Stimulated activated CD4-positive, alpha-beta T cell treated with anti-CD3 and anti-CD28 coated beads, Interleukin-2, amount 100 ng/mL, for 4 hours (primary cell): ENCODE measurements at places on chromosomes 1 and 21.

DNA sequence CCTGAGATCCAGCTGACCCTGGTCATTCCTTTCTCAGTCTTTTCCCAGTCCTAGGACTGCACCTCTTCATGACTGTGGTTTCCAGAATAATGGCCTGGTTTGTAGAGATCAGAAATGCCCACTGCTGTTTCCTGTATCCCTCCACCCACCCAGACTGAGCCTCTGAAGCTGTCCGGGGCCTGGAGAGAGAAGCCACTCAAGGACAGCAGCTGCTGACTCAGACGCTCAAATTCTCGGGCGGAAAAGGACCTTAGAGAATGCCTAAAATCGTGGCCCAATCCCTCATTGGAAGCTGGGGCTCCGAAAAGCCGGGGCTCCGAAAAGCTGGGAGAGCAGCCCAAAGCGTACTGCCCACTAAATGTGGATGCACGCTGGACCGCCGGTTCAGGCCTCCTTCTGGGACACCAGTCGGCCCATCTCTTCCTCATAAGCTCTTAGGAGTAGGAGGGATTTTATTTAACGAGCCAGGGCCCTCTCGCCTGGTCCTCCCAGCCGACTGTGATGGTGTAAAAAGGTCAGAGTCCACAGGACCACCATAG lies 7.8 kb upstream of the GPR61 start:
- DNase-seq: no peak

DNA sequence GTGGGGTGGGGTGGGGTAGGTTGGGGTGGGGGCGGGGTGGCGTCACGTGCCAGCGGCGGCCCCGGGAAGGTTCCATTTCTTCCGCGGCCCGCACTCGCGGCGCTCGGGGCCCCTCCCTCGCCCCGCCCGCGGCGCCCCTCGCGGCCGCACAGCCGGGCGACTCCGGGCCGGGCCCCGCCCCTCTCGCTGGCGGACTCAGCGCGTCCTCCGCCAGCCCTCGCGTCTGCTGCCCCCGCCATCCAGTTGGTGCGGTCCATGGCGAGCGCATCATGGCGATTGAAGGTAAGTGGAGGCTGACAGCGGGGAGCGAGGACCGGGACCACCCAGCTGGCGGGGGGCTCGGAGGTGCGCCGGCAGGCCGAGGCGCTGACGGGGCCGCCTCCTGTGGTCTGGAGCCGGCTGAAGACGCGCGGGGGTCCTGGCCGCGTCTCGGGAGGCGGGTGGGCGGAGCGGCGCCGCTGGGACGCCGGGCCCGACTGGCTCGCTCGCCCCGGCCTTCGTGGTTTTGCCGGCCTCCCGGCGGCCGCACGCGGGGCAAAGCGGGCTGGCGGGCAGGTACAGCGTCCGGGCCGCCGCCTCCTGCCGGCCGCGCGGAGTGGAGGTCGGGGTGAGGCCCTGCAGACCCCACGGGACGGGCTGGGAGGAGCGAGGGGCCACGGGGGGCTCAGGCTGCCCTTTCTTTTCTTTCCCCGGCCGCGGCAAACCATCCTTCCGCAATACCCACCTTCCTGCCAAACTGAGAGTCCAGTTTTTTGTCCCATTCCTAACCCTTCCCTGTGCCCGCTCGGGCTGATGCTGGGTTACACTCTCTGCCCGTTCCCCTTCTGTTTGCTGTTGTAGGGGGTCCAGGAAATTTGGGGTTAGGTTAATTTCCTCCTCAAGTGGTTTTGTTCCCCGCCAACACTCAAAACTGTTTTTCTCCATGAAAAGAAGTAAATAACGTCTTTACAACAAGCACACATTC lies at the start of gene SYT14:
SYT14 (plus strand) TSS at position 222 of the 964 bp plus-strand sequence; CDS start at position 270, 48 bp downstream.
- DNase-seq: no peak

DNA sequence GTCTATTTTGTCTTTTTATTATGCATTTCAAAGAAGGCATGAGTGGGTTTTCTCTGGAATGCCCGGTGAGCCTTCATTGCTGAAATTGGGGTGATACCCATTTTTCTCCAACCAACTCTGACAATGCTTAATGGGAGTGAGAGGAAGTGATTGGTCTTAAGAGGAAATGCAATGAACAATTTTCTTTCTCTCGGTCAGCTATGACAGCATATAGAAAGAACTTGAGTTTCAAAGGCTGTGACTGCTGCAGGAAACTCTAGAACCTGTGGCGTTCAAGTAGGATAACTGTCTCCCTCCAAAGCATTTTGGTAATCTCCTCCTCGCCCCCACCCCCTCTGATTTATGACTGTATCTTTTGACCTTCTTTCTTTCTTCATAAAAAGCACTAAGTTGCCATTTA lies 155.9 kb downstream of the LYPLAL1 start:
- DNase-seq: no peak

DNA sequence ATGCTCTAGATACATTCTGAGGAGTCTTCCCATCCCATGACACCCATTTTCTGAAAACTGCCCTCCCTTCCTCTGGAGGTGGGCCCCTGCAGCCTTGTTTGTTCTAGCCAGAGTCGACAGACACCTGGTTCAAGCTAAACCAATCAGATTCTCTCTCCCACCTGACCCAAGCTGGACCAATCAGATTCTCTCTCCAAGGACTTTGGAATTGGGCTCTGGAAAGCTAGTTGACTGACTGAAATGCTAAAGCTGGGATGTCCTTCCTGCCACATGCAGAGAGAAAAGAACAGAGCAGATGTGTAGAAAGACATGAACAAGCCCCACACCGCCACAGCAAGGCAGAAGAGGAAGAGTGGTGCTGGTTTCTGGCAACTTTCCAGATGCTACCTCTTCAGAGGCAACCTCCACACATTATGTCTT lies 24.6 kb downstream of the ASAP3 start:
- DNase-seq: no peak

GRCh38 chr1:215557992-215558626 lies 9.0 kb upstream of the KCTD3 start:
- no peak for DNase-seq

DNA sequence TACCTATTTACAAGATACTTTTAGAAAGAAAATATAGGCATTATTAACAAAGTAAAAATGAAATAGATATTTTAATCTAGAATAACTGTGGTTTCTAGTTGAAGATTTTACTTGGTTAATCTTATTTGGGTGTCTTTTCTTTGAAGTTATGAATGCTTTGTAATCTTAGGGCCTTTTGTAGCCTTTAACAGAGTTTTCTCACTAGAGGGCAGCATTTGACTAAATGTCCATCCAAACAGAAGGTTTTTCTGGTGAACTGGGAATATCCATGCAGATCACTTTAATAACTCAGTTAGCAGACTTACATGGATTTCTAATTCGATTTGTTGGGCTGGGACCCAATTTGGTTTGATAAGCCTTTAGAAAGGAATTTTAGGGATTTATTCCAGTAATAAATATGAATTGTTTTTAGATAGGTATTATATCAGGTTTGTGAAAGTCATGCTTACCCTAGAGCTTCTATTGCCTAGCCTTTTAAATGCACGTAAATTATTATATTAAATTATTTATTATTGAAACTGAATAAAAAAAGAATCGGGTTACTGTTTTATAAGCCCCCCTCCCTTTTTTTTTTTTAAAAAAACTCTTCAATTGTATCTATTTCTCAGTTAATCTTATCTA lies 119.7 kb downstream of the ZNF326 start:
- no peak for DNase-seq

DNA sequence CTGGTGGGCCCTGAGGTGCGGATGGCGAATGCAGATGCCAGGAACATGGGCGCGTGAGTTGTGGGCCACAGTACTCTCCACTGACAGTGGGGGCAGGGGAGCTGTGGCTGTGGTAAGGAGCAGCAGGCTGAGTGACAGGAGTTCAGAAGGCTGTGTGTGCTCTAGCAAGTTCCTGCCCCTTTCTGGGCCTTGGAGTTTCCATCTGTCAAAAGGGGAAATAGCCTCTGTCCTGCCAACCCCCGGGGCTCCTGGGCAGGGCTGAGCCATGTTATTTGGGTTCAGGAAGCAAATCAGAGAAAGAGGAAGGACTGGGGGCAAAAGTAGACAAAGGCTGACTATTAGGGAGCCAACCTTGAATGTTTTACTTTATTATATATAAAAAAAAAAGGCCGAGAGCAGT lies 19.5 kb upstream of the MFN2 start:
- no peak for DNase-seq
